ENCODE measurements at places on chromosomes 1 and 21.

GRCh38 chr1:192573499-192573898 lies 2.1 kb upstream of the RGS1 start:
- DNase-seq, result no peak

- DNase-seq, result no peak
These were observed 816.9 kb downstream of the PLA2G4A start for GRCh38 chr1:187645651-187646050.

DNA sequence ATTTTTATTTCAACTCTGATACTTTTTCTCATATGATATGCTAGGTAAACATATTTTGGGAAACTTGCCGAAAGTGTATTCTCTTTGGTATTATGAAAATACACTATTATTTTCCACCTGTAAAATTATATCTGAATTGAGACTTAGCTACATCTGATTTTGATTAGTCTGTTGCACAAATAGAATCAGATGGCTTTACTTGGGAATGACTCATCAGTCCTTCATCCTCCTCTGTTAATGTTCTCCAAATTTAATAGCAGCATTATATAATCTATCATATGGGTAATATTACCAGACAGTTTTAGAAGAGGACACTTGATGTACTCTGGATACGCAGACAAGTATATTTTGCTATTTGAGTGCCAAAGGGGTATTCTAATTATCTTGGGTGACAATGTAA lies 245.3 kb downstream of the CTH start:
- no peak for DNase-seq

- DNase-seq, result no peak
These were observed 59.7 kb downstream of the MEF2D start for GRCh38 chr1:156440654-156441437.

DNA sequence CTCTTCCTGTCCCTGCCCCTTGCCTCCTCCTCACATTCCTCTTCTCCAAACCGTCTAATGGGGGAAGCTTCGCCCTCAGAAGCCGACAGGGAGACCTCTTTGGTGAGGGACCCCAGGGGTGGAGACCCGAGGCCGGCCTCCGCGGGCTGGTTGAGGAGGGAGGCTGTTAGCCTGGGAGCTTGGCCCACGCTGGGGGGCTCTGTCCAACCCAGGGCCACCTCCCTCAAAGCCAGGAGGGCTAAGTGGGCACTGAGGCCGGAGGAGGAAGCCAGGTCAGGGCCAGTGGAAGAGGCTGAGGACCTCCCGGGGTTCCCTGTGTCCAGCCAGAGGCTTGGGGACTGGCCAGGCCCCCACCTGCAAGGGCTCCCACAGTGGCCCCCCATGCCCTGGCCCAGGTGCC lies 5.3 kb downstream of the GABRD start:
- DNase-seq, result no peak

- no peak for DNase-seq
These were observed 5.1 kb downstream of the LDLRAD1 start for GRCh38 chr1:54012863-54013262.

- no peak for DNase-seq
These were observed 29.8 kb upstream of the LRRC38 start for GRCh38 chr1:13543451-13544220.

DNA sequence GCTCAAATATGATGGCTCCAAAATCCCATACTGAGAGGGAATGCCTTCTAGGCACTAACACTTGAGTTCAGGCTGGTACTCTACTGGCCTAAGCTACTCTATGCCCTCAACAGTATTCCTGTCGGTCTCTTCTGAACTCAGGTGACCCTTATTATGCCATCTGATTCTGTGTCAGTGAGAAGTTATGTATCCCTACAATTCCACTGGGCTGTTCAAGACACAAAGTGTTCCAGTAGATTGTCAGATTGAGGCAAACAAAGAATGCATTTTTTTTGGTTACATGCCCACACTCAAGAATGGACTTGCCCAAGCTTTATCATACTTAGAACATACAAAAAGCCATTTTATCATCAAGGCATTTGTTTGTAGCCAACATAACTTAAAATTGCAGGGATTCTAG lies 553.8 kb upstream of the PRMT6 start:
- DNase-seq, result no peak

- DNase-seq, result no peak
These were observed 842 bp downstream of the ATXN7L2 start for GRCh38 chr1:109484519-109484975.

- DNase-seq, result no peak
These were observed 910 bp downstream of the RUNX1 start for GRCh38 chr21:35048183-35048601.

- DNase-seq, result no peak
These were observed 41.9 kb downstream of the LMO4 start for GRCh38 chr1:87370544-87370943.

DNA sequence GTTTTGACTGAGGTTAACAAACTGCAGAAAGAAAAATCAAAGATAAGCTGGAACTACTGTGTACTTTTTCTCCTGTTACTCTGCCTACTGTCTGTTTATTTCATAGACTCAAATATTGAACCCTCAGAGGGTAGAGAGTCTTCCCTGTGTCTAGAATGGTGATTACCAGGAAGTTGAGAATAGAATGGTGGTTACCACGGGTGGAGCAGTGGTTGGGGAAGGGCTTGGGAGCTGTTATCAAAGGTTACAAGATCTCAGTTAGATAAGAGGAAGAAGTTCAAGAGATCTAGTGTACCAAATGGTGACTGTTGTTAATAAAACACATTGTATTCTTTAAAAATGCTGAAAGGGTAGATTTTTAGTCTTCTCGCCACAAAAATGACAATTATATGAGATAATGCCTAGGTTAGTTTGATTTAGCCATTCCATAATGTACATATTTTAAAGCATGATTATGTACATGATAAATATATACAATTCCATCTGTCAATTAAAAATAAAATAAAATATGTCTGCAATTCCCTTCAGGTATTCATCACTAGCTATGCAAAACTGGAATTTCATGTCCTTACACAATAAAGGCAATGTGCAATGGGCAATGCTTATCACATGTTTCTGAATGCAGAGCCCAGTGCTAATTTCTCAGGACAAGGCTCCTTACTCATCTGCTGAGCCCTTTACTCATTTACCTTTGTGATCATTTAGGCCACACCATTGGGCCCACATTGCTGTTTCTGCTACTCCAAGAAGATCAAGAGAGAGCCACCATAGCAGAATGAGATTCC lies 474.3 kb upstream of the CAMK1G start:
- no peak for DNase-seq

DNA sequence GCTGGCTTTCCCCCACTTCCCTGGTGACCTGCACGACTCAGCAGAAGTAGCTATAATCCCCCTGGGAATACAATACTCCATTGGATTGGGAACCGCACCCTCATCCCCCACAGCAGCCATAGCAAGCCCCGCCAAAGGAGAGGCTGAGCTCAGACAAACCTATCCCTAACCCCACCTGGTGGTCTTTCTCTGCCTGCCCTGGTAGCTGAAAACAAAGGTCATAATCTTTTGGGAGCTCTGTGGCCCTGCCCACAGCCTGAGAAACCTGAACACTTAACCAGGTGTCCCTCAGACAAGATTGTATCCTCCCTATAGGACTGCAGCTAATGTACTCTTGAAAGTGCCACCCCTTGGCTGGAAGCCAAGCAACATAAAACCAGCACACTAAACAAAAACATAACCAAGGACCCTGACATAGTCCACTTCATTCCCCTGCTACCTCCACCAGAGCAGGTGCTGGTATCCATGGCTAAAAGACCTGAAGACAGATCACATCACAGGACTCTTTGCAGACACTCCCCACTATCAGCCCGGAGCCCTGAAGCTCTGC lies 71.6 kb upstream of the RUNX1 start:
- DNase-seq, result no peak

DNA sequence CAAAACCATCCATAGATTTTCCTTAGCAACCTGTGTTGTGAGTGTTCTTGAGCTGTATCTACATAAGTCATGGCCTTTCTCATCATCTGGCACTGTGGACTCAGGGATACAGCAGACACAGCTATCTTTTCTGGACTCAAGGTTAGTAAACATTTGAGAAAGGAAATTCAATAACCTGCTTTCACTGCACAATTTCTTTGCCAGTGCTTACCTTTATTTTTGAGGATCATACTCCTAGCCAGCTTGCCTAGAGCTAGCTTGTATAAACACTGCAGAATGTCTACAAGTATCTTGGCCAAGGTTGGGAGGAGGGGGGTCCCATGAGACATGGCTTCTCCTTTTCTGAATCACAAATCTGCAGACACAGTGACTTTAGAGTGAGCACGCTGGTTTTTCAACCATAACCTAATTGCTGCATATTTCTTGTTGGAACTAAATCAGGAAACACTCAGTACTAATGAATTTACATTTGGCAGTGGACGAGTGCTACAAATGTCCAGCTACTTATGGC lies 27.2 kb downstream of the ADAMTS5 start:
- no peak for DNase-seq

DNA sequence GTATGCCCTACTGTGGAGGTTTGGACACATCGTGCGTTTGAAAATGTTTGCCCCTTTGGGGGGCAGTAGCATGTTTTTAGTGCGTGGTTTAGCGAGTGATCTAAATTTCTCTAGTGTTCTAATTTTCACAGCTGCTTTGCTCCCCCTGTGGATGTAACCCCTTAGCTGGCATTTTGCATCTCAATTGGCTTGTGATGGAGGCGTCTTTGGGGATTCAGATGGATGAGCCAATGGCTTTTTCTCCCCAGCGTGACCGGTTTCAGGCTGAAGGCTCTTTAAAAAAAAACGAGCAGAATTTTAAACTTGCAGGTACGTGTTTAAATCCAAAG lies 836 bp downstream of the CDC7 start:
- no peak for DNase-seq

DNA sequence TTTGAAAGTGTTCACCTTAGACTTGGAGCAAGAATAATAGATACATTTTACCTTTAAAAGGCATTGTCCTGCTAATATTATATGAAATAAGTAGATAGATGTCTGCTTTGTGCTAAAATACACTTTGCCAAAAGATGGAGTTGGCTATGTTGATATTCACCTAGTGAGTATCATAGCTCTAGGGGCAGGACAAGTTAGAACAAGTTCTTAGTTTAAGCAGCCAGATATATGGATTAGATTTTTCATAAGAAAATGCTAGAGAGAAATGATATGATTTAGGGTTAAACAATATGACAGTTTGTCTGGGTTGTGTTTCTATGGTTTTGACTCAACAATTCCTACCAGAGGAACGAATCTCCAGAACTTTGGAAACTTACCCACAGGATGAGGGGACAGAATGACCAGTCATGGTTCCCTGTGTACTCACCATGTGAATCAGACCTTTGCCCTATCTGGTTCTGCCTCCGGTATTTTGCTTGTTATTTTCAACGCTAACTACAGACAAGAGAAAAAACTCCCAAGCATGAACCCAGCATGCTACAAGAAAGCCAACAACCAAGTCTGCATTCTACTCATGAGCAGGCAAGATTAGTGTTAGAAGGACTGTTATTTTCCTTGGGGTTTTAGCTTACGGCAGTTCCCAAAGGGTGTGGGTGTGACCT lies 1.7 kb downstream of the F5 start:
- DNase-seq, result no peak

GRCh38 chr1:224193319-224193966 lies 10.4 kb downstream of the DEGS1 start:
- DNase-seq, result no peak

DNA sequence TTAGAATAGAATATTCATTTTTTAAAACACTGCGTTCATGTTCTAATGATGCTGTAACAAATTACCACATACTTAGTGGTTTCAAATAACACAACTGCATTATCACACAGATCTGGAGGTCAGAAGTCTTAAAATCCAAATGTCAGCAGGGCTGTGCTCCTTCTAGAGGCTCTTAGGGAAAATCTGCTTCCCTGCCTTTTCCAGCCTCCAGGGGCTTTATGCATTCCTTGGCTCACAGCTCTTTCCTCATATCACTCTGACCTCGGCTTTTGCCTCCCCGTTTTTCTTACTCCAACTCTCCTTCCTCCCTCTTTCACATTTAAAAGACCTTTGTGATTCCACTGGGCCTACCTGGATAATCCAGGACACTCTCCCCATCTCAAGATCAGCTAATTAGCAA lies 18.6 kb upstream of the FMN2 start:
- DNase-seq, result no peak

DNA sequence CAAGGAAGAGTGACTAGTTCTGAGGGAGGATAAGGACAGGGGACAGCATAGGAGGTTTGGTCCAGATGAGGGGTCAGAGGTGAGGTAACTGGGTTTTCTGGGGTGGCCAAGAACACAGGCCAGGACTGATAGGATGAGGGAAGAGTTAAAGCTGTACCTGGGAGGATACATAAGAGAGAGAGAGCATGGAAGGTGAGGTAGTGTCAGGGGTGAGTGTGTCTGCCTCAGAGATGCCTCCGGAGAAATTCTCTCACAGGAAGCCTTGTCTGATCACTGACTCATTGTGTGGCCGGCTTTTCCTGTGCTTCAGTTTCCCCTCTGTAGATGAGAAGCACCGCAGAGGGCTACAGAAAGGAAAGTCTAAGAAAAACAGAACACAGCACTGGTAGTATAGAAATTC lies 40.2 kb downstream of the FASLG start:
- no peak for DNase-seq

GRCh38 chr1:54095546-54096226 lies 42.3 kb downstream of the TCEANC2 start:
- no peak for DNase-seq

- no peak for DNase-seq
These were observed 24.8 kb upstream of the KCTD3 start for GRCh38 chr1:215542301-215542700.

DNA sequence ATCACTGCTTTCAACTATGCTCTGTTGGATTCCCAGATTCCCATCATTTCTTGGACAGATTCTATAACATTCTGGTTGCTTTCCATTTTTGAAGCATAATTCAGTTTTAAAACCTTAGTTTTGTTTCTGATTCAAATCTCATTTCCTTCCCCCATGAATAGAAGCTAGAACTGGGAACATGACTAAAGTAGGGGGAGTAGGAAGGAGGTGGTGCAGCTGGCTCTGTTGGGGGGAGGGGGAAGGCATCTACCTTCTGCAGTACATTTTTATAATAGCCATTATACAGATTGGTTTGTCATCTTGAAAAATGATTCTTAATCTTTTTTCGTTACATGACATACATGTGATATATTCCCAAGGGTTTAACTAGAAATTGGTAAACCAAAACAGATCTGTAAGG lies 48.1 kb downstream of the SMG7 start:
- DNase-seq, result no peak

DNA sequence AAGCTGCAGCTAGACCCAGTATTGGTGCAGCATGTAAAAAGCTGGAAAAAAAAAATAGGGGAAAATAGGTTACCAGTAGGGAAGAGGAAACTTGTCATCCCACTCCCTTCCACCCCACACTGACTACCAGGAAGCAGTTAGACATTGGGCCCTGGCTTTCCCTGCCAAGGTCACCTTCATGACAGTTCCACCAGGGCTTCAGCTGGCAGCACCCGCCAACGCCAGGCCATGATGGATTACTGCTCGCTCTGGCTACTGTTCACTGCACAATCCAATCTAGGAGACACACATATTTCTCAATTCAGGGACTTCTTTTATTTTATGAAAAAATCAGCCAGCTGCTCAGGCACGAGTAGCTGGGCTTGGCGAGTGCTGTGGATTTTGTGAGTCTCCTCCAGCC lies 127.7 kb downstream of the DMRTA2 start:
- DNase-seq, result no peak

GRCh38 chr1:42933060-42933586 lies 25.5 kb downstream of the SLC2A1 start:
- DNase-seq, result no peak

Measured in naive B cell (primary cell).